ENCODE measurements at places on chromosomes 5 and 9.

DNA sequence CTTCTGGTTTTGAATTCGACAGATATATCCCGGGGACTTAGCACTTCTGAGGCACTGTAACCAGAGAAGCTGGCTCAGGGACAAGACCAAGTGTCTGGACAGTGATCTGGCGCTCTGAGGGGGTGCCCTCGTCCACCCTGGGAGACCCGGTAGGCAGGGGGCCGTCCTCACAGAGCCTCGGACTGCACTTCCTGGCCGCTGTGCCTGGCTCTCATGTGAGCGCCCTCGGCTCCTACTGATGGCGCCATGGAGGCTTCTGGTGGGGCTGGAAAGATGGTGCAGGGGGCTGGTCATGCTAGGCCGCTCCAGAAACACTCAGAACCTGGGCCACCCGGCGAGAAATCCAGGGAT, 18.8 kb upstream of the SLC6A3 start:
- DNase-seq = no peak

- no peak for DNase-seq
These were observed 11.2 kb downstream of the LMX1B start for GRCh38 chr9:126624912-126625311.

GRCh38 chr5:19555436-19555835, 432.6 kb downstream of the CDH18 start:
- DNase-seq = no peak

DNA sequence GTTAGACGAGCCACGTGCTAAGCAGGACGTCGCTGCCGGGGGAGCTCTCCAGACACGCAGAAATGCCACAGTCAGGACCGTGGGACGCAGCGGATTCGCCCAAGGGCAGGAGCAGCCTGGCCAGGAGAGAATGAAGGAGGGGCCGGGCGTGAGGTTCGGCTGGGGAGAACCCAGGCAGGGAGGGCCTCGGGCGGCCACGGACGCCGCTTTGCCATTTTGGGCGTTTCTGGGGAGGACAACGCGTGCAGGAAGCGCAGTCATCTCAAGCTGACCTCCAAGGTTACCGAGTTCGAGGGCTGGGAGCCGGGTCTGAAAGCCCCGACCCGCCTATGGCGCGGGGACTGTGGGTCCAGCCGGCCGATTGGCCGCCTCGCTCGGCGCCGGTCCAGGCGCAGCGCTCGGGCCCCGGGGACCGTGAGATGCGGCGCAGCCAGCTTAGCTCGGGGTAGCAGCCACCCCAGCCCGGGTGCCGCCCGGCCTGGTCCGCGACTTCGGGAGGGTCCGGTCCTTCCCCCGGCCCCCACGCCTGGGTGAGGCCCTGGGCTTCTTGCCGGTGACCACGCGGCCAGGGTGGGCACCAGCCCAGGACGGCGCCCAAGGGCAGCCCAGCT, 760 bp upstream of the MAN1B1 start:
- DNase-seq = no peak

GRCh38 chr5:78979909-78980308, 5.2 kb downstream of the ARSB start:
- DNase-seq = no peak

- peak; percentile 39 for DNase-seq
These were observed 269.1 kb downstream of the FANCC start for GRCh38 chr9:95048225-95049087.

- DNase-seq = no peak
These were observed 11.5 kb upstream of the ANKRD55 start for GRCh38 chr5:56244627-56245026.

- no peak for DNase-seq
These were observed 274.3 kb downstream of the CDH18 start for GRCh38 chr5:19713740-19714139.

- DNase-seq = no peak
These were observed 22.4 kb upstream of the MRNIP start for GRCh38 chr5:179880848-179881590.

GRCh38 chr5:98433673-98434072, 339.8 kb upstream of the RGMB start:
- DNase-seq = no peak

- DNase-seq = no peak
These were observed 417.1 kb upstream of the DAP start for GRCh38 chr5:11177999-11178711.
